ENCODE measurements at places on chromosomes 13 and 19. TPM values are rescaled to one million over a fixed set of nuclear protein-coding genes. Genes with fewer than 3 reads are reported as not detected.

DNA sequence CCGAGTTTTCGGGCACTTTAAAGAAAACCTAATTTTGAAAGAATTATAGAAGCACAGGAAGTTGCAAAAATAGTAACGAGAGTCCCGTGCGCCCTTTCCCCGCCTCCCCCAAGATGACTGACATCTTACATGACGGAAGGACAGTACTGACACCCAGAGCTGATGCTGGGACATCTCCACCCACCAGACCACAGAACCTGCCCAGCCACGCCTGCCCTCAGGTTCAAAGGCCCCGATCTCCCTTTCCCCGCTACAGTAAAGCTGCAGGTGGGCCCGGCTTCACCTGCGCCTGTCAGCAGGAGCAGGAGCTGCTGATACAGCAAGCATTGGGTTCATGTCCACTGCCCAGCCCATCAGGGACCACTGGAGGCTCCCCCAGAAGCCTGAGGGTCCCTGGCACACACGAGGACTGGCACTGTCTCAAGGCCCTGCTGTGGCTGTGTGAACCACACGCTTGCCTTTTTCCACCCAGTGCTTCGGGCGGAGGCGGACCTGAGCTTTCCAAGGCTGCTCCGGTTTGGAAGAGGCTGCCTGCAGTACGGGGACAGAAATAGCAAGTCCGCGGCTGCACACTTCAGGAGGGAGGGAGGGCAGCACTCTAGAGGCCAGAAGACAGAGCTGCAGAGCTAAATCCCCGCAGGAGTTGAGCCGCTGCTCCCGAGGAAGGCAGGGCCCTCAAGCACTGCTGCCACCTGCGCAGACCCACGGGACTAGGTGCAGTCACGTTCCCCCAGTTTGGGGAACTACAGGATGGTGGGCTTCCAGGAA lies 8.7 kb downstream of the MAP2K2 start:
- peak; percentile 40 for DNase-seq

DNA sequence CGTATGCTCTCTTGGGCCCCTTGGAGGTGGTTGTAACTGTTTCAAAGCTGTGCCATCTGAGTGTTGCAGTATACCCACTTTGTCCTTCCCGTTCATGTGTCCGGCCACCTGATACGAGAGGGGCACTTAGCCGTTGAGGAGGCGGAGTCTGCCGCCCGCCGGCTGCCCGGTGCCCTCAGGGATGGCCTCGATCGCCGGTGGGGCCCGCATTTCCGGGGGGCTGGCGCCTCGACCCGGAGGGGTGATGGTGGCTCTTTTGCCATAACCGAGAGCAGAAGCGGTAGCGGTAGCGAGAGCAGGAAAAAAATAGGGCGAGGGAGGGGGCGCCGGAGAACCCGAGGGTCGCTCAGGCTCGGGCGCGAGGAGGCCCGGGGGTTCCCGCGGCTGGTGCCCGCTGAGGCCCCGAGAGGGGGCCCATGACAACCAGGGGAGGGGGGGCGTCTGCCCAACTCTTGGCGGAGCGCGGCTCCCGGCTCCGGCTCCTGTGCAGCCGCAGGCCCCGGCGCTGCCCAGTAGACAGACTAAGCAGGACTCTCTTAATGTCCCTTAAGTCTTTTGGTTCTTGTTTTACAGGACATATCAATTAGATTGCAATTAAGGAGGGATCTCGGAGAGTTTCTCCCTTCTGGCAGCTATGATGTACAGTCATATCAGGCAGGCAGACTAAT lies 342.7 kb upstream of the SGCG start:
- DNase-seq = peak; percentile 53

Gene KASH5
- not detected for total RNA-seq

DNA sequence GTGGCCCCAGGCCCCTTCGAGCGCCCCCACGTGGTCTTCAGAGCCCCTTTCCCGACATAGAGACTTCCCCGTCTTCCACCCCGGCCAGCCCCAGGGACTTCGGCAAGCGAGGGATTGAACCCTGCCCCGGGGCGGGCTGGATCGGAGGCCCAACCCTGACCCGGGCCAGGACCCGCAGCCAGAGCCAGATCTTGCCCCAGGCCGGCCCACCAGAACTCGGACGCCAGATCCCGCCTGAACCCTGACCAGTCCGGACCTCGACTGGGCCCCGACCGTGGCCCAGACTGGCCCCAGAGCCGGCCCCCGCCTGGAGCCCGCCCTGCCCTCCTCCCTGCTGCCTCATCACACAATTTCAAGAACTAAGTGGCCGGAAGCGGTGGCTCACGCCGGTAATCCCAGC lies 253 bp upstream of the TPTE2 start:
- DNase-seq = no peak

GRCh38 chr13:80413611-80414010 lies 72.7 kb upstream of the SPRY2 start:
- DNase-seq = no peak

All from right cardiac atrium (tissue), 5 donors.